ENCODE measurements at places on chromosomes 5 and 9.

DNA sequence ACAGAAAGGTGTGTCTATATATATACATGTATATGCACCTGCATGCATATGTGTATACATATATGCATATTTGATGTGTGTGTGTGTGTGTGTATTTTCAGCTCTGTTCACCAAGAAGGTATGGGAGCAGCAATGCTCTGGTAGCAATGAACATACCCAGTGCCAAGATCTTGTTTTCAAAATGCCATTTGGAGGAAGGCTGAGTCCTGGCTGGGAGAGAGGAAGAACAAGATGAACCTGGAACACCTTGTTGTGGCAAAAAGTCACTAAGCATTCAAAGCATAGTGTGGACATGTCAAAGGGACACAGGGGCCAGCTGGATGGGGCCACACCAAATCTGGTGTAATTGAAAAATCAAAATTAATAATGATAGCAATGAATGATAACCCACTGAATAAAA is 31.8 kb upstream of the NEK6 start:
- DNase-seq: no peak

GRCh38 chr5:149370878-149371277 is 8.2 kb downstream of the IL17B start:
- DNase-seq: no peak

- no peak for DNase-seq
Observed at GRCh38 chr5:74546796-74547195, 93.7 kb downstream of the ENC1 start.

GRCh38 chr5:114238771-114239313 is 123.0 kb upstream of the KCNN2 start:
- DNase-seq: no peak

DNA sequence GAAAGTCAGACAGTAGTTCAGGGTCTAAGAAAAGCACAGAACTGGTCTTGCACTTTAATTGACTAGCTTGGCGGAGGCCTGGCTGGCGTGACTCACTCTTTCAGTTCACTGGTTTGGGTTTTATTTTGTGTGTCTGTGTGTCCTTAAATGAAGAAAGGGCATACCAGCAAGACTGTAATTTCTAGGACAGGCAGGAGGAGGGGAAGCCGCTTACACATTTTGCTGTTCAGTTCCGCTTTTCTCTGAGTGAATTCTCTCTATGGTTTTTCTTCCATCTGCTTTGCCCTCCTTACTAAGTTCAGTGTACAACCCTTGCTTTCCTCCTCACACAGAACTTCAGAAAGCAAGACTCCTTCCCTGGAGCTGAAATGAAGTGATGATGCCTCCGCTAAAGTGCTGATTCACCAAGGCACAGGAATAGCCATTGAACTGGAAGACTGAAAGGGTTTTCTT is 150.8 kb downstream of the MEF2C start:
- DNase-seq: no peak

GRCh38 chr9:103242025-103242424 is 246.9 kb downstream of the CYLC2 start:
- DNase-seq: no peak
